ENCODE measurements at places on chromosomes 12 and 14. TPM values are rescaled to one million over a fixed set of nuclear protein-coding genes. Genes with fewer than 3 reads are reported as not detected.

DNA sequence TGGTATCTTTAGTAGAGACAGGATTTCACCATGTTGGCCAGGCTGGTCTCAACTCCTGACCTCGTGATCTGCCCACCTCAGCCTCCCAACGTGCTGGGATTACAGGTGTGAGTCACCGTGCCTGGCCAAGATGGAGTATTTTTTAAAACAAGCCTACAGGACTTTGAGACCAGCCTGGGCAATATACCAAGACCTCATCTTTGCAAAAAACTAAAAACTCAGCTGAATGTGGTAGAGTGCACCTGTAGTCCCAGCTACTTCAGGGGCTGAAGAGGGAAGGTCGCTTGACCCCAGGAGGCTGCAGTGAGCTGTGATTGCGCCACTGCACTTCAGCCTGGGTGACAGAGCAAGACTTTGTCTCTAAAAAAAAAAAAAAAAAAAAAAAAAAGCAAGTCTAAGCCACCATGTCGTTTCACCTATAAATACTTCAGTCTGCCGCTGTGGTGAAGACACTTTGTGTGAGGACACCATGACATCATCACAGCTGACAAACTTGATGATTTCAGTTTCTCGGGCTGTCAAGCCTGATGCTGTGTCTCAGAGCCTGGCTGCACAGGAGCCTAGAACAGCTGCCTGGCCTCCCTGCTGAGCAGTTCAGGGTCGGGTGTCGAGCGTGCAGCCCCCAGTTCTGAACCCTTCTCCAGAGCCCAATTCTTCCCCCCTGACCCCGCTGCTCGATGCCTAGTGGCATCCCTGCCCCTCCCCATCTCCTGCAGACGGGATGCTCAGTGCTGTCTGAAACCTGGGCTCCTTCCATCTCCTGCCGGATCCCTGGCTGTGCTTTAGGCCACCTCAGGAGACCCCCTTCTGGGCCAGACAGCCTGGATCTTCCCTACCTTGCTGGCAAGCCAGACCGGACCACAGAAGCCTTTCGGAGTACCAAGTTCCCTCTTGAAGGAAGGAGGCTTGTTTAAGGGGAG lies 119.2 kb upstream of the EVL start:
- DNase-seq: no peak

GRCh38 chr12:75965661-75966060 lies 65.9 kb downstream of the PHLDA1 start:
- DNase-seq: no peak

Gene BTG1
- total RNA-seq: 91.7 TPM

Gene MUCL1
- total RNA-seq: not detected

Gene CMTM5
- not detected for total RNA-seq
